ENCODE measurements at places on chromosomes 13 and 19. TPM values are rescaled to one million over a fixed set of nuclear protein-coding genes. Genes with fewer than 3 reads are reported as not detected.
A peak's percentile ranks its signal among the peaks of the same experiment; 100 is the strongest.

FFAR1 gene
- not detected for total RNA-seq

LGALS7B gene
- not detected for total RNA-seq

MATK gene
- total RNA-seq = not detected

ZNF491 gene
- not detected for total RNA-seq

SMIM44 gene
- not detected for total RNA-seq

DNA sequence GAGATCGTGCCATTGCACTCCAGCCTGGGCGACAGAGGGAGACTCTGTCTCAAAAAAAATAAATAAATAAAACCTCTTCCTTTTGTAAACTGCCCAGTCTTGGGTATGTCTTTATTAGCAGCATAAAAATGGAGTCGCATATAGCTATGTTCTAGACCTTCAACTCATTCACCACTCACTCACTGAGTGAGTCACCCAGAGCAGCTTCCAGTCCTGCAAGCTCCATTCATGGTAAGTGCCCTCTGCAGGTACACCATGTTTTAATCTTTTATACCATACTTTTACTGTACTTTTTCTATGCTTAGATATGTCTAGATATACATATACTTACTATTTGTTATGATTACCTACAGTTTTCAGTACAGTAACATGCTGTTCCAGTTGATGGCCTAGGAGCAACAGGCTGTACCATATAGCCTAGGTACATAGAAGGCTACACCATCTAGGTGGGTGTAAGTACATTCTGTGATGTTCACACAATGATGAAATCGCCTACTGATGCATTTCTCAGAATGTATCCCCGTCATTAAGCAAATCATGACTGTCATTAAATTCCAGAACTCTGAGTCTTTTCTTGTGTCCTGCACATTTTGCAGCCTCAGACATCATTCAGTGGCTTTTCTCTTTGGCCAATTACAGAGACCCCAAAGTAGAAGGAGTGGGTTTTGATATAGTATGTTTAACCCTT, 13.7 kb upstream of the FARP1 start:
- DNase-seq = peak; percentile 46

DNA sequence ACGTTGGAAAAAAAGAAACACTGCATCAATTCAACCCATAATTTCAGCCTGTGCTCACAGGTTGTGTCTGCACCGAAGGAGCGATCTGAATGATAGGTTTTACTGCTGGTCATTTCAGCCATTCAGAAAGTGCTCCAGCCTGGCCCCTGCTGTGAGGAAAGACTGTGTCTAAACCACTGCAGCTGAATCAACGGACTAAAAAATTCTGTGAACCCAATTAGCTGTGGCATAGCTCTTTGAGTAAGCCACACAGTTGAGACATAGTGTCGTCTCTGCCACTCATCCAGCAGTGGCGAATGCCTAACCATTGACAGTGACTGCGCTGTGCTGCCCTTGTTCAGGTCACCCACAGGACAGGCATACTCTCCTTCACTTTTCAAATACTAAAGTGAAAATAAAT, 179.8 kb downstream of the COG6 start:
- DNase-seq = no peak

DNA sequence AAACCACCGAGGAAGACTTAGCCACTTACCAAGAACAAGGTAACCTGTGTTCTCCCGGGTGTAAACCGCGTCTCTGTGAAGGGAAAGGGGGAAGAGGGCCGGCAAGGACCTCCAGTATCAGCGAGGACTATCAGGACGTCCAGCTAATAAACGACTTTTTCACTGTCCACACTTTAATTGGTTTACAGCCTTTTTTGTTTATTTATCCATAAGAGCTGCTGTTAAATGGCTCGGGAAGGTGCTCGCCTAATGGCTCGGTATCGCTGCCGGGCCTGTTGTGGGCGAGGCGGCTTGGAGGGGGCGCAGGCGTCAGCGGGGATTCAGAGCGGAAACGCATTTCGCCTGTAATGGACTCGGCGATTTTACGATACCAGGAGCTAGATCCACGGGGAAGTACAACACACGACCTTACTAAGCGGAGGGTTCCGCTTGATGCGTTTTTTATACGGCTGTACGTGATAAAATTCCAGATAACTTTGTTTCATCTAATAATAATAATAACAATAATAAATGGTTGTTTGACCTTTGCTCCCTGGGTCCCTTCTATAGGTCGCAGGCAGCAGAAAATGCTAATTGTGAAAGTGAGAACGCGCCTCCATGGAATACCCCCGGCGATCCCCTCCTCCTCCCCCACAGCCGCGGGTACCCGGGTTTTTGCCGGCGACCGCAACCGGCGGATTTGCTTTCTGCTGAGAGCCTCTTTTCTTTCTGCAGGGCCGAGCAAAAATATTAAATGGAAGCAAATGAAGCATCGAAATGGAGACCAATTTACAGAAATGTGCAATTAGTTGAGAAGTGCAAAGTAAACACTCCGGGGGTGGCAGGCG, 2.5 kb upstream of the PDX1 start:
- DNase-seq = no peak

GRCh38 chr13:76822698-76823267, 63.4 kb downstream of the KCTD12 start:
- peak; percentile 6 for DNase-seq

- DNase-seq = no peak
These were observed 107.7 kb downstream of the SLC7A1 start for GRCh38 chr13:29487466-29488454.

DNA sequence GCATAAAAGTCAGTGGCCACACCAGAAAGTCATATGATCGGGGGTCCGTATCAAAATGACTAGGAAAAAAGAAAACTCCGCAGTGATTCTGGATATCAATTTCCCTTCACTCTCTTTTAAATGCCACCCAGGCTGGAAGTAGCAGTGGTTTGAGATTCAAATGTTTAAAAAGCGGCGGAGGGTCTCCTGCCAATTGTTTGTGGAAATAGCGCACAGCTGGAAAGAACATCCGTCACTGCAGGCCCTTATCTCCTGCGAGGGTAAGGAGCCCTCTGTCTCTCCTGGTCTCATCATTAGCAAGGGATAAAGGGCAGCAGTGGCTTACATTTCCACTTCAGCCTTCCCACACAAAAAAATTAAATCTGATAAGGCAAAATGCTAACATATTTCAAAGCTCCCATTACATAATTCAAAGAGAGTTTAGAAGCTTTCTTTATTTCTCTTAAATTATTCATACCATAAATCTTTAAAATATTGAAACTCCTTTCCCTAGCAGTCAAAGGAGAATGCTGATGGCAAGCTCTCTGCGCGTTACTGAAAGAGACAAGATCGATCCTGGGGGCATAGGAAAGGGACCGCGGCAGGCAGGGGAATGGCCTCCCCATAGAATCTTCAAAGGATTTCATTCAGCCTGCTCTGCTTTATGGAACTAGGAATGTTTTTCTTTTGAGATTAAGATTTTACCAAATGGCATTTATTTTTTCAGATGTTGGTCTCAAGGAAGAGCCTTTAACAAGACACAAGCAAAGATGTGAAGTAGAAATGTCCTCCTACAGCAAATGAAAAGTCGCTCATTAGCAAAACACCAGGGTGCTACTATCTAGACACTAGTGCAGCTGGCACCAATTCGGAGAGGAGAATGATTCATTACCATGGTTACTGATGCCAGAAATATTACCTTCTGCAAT, 35.0 kb downstream of the AMER2 start:
- no peak for DNase-seq

GRCh38 chr13:52736891-52737290, 2.7 kb downstream of the CNMD start:
- no peak for DNase-seq

DNA sequence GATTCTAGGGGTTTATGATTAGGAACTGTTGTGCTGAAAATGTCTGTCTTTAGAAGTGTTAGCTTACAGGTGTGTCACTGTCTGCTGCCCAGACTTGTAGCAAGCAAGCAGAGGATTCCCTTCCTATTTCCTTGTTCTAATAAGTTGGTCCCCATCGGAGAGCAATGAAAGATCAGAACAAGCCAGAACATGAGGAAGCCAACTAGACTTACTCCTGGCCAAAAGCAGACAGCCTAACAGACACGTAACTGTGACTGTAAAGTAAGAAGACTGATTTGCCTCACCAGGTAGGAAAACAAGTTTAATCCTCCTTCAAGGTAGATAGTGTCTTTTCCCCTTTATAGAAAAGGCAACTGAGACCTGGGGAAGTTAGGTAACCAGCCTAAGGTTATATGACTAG, 12.5 kb downstream of the POLR1D start:
- no peak for DNase-seq

DNA sequence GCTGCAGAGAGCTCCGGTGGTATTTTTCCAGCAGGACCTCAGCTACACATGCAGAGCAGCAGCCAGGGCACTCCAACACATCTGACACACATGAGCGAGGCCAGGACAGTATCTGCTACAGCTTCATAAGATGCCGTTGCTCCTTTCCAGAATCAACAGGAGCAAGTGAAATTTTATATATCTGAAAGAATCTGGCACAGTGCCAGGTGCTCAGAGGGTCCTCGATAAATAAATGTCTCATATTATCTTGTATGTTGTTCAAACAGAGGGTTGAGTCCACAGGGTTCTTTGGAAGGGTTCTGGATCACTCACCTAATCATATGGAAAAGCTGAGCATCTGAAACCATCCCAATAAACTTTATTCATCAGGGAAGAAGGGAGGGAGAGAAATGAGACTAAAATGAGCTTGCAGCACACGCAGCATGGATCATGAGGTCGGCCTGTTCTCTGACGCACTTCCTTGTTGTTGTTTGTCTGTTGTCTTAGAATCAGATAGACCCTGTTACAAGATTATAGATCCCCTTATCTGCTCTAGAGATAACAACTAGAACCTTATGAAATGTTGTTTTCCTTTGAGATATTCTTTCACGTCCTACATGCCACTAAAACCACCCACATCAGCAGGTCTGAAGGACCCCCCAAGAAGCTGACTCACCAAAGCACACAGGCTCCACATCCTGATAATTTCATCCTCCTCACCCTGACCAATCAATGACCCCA, 3.2 kb upstream of the METTL21C start:
- DNase-seq = no peak

DNA sequence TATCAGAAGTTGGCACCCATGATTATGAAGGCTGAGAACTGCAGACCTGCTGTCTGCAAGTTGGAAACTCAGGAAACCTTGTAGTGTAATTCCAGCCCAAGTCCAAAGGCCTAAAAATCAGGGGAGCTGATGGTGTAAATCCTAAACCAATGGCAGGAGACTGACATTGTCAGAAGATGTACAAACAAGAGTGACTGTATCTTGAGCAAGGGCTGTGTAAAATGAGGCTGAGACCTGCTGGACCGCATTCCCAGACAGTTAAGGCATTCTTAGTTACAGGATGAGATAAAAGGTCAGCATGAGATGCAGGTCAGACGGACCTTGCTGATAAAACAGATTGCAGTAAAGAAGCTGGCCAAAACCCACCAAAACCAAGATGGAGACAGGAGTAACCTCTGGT, 147.7 kb downstream of the COG6 start:
- DNase-seq = no peak

DNA sequence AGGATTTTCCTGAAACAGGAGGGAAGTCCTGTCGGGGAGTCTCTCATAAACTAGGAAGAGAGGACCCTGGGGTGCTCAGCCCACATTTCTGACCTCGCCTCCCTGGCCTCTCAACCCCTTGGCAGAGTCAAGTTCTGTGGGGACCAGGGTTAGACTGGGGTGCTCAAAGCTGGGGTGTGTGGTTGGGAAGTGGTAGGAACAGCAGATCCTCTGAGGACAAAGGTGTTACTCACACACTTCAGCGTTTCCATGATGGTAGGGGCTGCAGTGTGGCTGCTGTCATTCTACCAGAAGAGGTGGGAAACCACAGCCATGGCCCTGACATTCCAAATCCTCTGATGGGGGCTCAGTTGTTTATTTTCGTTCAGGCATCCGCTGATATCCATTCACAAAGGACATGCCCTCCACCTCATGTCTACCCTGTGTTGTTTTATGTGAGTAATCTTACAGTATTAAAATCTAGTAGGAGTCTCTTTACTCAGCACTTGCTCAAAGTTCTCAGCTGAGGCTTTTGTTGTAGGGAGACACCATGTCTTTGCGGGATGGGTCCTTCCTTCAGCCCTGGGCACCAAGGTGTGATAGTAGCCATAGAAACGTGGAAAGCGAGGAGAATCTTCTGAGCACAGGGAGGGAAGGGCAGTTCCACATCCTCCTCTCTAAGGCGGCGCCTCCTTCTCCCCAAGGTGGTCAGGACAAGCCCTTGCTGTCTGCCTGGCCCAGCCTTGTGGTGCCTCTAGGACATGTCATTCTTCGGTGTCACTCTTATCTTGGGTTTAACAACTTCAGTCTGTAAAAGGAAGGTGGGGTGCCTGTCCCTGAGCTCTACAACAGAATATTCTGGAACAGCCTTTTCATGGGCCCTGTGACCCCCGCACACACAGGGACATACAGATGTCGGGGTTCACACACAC, 1.5 kb downstream of the KIR2DL3 start:
- no peak for DNase-seq

DNA sequence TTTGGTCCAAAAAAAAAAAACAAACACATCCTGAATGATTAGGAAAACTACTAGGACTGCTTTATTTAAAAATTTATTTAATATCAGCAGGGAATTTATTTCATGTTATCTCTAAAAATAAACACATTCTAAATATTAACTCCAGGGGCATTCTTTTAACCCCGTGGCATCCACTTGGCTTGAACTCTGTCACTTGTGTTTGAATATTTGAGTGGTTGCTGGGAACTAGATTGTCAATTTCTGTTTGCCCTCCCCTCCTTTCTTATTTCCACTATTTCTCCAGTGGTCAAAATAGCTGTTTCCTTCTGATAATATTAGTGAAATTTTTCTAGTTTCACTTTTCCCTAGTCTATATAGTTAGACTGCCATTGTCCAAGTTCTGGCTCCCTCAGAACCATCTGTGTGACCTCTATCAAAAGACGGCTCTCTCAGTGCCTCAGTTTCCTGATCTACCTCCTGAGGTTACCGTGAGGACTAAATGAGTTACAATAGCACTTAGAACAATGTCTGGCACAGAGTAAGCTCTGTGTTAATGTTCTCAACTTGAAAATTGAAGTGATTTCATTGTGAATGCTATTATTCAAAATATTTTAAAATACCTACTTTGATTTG, 107.3 kb downstream of the FGF14 start:
- DNase-seq = no peak

DNA sequence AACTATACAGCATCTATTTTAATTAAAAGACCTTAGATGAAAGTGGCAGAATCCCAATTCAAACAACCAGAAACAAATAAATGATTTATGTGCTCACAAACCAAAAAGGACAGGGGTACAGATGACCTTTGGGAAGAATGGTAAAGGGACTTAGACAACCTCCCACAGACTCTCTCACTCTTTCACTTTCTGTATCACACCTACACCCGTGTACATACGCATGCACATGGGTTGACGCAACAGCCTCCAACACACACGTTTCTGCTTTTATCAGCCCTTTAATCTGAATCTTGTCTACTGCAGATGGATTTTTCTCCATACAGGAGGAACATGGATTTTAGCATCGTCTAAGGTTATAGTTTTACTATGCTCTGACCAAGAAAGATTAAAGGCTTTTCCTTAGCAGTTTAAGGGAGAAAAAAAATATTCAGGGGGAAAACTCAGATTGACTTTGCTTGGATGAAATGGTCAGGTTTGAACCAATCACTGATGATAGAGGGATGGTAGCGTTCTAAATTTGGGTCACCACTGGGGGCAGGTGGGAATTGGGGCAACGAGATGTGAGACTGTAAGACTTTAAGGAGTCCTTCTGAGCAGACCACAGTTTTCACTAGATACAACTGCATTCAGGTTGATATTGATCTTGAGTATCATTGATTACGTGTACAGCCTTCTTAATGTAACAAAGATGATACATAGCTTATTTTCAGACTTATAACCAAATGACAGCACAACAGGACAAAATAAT, 166.1 kb downstream of the ITGBL1 start:
- DNase-seq = no peak
